C1 segment of cervical spinal cord (tissue), 14 donors: ENCODE measurements at places on chromosomes 12 and 14.

DNA sequence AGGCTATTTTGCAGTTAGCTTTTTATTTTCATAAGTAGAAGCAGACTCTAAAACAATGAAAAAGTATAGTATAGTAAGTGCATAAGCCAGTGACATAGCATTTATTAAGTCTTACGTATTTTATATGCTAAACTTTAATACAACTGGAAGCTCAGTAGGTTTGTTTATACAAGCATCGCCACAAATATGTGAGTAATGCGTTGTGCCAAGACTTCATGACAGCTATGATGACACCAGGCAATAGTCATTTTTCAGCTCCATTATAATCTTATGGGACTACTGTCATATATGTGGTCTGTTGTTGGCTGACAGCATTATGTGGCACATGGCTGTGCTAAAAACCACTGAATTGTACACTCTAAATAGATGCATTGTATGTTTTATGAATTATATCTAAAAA, 40.3 kb downstream of the SLC38A2 start:
- no peak for DNase-seq

DNA sequence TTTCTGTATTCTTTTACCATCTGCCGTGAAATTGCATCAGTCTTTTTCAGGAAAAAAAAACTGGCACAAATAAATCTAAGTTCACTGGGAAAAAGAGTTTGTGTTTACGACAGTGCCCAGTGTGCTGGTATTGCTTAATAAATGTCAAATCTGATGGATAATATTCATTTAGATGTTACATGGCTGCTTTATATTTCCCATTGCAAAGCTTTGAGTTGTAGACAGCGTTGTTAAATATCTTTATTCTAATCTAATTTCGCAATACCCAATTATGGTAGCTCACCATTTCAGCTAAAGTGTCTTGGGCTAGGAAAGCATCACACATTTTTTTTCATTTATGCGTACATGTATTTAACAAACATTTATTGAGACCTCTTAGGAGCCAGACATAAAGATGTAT, 1994.5 kb upstream of the FLRT2 start:
- no peak for DNase-seq

DNA sequence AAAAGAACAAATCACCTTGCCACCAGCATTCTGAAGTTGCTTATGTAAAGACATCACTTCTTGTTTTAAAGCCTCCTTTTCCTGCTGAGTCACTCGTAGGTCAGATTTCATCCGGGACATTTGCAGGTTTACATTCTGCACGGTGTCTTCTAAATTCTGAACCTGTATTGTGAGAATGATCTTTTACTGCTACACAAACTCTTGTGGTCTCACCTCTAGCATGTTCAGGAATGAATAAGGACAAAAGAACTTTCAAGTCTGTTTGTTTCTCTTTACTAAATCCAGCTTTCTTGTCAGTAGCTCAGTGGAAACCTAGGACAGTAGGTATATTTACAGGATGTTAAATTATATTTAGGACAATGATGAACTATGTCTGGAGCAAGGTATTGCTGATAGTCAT, 73.5 kb upstream of the SAV1 start:
- DNase-seq, result no peak

DNA sequence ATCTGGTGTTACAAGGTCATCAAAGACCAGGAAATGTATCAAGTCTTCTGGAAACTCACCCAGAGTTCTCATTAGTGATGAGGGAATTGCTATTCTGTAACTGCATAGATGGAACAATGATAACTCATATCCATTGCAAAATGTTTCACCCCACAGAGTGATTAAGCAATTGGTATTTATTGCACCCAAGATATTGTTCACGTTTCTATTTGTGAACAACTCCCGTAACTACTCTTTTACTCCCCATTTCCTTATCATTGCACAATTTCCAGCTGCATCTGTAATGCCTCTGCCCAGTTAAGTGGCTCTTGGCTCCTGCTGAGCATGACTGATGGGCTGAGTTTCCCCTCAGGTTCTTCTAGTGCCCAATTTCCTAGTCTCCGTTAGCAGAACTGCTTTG, 108.7 kb upstream of the PRICKLE1 start:
- no peak for DNase-seq

- DNase-seq, result no peak
Measured at GRCh38 chr12:67994046-67994445, 4.8 kb downstream of the IFNG-AS1 start.

DNA sequence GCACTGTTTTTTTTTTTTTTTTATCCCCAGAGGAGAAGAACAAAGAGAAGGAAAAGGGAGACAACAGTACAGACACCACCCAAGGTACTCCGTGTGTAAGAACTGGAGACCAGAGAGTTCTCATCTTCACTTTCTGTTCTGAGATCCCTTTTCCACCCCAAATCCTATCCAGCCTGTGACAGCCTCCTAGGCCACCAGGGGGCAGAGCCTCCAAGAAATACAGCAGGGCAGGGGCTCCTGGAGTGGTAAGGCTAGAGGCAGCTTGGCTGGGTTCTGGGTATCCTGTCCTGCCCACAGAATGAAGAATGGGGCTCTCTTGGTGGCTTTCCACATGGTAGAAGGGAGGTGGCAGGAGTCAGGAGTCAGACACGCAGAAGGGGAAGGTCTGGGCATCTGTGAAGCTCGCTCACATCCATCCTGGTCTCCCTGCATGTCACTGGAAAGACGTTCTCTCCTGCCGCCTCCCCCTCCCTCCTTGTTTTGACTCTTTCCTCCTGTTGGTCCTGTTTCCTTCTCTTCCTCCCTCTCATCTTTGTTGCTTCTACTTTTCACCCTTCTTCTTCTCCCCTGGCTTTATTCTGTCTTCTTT, 12.0 kb downstream of the CLSTN3 start:
- peak; percentile 8 for DNase-seq

GRCh38 chr14:31479027-31479426, 8.8 kb downstream of the GPR33 start:
- DNase-seq, result no peak

GRCh38 chr14:32054536-32054935, 22.6 kb upstream of the ARHGAP5 start:
- no peak for DNase-seq

DNA sequence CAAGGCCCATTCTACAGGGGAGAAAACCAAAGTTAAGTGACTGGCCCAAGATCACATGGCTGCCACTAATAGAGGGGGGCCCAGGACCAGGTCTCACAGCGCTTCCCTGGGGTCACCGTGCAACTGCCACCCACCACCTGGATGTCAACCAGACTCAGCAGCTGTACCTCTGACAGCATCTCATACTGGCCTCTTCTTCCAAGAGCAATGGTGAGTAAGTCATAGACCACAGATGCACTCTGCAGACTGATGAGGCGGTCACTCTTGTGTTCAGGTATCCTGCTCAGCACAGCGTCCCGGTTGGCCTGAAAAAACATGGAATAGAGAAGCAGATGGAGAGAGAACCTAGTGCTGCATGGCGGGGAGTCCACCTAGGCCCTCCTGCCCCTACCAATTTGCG, 139.9 kb downstream of the TTC7B start:
- DNase-seq, result no peak

DNA sequence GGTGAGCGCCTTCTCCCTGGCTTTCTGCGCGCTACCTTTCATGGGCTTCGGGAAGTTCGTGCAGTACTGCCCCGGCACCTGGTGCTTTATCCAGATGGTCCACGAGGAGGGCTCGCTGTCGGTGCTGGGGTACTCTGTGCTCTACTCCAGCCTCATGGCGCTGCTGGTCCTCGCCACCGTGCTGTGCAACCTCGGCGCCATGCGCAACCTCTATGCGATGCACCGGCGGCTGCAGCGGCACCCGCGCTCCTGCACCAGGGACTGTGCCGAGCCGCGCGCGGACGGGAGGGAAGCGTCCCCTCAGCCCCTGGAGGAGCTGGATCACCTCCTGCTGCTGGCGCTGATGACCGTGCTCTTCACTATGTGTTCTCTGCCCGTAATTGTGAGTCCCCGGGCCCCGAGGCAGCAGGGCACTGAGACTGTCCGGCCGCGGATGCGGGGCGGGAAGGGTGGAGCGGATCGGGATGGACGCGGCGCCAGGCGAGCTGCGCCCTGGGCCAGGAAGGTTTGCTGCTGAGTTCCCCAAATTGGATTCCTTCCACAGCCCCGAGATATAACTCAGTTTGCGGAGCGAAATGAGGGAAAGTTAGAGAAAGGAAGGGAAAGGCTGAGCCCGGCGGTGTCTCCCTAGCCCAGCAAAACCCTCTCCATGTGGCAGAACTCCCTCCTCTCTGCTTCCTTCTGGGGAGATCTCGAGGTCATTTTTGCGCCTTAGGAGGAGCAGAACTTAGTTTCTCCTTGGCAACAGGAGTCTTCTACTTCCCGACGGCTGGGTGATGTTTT, 972 bp downstream of the PTGDR start:
- no peak for DNase-seq

DNA sequence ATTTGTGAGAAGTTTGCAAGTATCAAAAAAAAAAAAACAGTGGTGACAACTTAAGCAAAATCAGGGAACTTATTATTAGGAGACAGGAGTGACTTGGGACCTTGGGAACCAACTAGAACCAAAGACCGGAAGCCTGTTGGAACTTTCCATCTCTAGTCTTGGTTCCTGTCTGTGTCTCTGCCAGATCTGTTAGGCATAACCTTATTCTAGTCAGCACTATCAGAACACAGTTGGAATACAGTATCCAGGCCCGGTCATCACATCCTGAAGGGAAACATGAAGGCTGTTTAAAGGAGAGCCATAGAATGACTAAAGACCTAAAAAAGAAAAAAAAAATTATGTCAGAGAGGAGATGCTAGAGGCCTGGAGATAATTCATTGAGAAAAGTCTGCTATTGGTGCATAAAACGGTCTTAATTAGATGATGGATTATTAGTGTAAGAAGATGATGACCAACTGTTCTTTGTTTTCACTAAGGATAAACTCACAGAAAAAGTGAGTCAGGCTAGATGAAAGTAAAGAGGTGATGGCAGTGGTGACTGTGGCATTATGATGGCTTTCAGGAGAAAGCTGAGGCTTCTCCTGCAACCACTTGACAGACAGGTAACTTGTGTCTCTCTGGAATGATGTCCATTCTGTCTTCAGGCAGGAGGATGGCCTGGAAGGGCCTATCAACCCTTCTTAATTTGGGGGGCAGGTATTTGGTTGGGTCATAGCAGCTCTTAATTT, 28.2 kb downstream of the DACT1 start:
- no peak for DNase-seq

- DNase-seq, result no peak
Measured at GRCh38 chr12:10558789-10559188, 53.1 kb downstream of the EIF2S3B start.

DNA sequence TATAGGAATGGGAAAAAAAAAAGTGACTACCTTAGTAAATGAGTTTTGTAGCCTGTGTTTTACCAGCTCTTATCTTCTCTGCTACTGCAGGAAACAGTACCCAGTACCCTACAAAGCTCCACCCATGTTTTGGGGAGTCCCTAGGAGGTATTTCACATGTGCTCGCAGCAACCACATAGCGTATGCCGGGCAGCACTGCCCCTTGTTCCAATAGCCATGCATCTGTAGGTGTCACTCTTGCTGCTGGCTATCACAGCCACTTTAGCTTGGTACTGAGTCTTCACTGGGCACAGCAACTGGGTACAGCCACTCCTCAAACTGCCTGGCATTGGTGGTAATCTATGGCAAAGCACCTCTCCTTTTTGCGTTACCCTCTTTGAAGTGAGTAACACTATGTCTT, 2.0 kb upstream of the MDM1 start:
- DNase-seq, result no peak

- DNase-seq, result no peak
Measured at GRCh38 chr12:102522768-102523167, 42.4 kb upstream of the IGF1 start.

DNA sequence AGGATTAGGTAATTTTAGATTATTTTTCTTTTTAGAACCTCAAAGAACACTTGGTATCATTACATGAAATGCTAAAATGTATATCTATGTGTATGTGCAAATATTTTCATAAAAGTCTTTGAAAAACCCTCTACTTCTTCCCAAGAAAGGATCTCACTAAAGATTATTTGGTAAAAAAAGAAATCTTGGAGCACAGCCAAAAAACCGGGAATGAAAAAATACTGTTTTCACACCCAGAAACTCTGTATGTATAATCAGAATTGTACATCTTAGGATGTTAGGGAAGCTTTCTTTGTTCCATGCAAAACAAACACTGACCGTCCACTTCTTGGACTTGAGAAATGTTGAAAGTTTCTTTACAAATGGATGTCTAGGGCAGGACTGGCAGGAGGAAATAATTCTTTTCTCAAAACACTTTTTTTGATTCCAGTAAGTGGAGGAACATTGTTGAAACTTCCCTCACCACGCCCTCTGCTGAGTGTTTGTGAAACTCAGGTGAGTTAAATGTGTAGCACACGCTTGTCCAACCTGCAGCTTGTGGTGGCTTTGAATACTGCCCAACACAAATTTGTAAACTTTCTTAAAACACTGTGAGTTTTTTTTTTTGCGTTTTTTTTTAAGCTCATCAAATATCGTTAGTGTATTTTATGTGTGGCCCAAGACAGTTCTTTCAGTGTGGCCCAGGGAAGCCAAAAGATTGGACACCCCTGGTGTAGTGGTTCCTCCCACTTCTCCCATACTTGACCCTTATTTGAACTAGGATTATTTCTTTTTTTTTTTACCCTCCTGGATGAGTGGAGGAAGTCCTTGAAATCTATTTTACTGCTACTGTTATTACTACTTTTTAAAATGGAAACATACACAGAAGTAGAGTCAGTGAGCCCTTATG, 26.6 kb downstream of the FBXO34 start:
- no peak for DNase-seq

DNA sequence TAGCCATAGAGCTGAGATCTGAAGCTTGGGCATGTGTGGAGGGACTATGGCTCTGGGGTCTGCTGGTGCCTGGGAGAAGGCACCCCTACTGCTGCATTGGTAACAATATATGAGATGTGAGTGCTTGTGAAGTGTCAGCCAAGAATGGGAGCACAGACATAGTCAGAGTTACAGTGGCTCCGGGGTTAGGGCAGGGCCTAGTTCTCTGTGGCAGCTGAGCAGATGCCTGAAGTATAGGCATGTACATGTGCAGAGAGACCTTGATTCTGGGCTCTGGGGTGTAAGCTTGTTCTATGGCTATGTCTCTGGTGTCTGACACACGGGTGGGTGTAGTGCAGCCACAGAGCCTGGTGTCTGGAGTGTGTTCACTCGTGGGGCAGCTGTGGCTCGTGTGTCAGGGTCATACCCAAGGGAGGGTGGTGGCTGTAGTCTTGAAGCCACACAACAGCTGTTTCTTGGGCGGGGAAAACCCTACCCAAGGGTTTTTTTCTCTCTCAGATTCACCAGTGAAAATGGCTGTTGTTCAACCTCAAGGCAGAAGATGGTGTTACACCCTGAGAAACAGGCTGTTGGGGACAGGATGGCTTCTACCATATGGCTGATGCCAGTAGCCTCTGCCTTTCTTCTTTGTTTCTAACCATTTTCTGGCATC, 11.9 kb upstream of the TCL1A start:
- DNase-seq, result no peak

- DNase-seq, result no peak
Measured at GRCh38 chr12:115000038-115000437, 316.1 kb upstream of the TBX3 start.
